Left renal pelvis (tissue), 4 donors: ENCODE measurements at places on chromosomes 3 and 15.

- no peak for DNase-seq
Measured at GRCh38 chr3:11010426-11011165, 18.0 kb downstream of the SLC6A1 start.

DNA sequence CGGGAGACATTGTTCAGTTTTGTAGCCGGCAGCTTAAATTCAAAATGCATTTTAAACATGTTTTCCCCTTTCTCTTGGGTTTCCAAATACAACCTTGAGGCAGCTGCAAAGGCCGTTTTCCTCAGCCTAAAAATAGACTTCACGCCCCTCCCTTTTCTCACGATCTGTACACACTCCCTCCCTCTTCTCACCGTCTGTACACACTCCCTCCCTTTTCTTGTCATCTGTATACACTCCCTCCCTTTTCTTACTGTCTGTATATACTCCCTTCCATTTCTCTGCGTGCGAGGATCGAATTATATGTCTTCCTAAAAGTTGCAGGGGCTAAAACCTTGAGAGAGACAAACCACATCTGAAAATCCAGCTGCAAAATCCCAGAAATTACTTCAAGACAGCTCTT is 8.9 kb downstream of the MUC4 start:
- no peak for DNase-seq

DNA sequence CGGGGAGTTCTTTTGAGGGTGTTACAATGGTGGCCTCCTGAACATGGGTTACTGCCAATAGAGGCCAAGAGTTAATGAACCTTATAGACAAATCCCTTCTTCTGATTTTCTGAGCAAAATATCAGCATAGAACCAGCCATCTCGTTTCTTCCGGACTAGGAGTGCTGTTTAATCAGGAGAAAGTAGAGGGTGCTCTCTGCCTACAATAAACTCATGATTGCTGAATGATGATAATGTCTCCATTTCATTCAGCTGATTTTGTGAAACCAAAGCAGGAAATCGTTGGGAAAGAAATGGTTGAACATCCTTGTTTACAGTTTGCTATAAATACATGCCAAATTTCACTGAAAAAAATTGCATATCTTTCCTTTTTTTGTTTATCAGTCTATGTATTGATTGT is 142.8 kb upstream of the PLSCR5 start:
- DNase-seq = no peak

DNA sequence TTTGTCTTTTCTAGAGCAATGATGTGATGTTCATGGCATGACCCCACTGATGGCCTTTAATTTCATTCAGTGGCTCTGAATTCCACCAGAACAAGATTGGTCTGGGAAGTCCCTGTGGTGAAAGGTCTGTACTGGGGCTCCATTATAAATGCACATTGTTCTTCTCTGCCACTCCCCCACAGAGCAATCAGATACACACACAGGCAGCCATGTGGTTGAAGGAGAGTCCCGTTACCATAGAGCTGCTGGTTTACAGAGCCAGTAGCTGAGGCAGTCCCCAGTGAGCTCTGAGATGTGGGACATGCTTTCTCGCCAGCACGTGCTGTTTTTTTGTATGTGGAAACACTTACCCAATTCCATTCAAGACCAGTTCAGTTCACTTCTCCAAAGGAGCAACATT is 172.7 kb upstream of the TRIM42 start:
- no peak for DNase-seq

GRCh38 chr3:101807888-101808287 is 28.9 kb downstream of the NXPE3 start:
- no peak for DNase-seq

- DNase-seq = no peak
Measured at GRCh38 chr3:189507856-189508255, 123.3 kb upstream of the TP63 start.
